ENCODE measurements at places on chromosomes 2 and 18. TPM values are rescaled to one million over a fixed set of nuclear protein-coding genes. Genes with fewer than 3 reads are reported as not detected.

DNA sequence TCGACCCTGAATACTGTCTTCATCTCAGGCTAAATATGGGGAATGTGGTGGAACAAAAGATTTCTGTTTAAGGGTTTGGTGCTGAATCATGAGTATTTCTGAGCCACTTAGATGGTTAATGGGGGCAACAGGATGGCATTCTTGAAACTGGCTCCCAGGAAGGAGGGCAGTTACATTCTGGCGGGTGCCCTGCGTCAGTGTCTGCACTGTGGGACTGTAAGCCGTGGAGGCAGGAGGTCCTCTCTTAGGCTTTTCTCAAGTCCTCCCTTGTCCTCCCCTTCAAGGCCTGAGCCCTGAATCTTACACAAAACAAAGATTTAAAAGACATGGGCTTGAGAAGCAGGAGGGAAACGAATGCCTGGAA, 45.7 kb downstream of the PSD4 start:
- H3K4me1 ChIP-seq = peaks cover 7% of the 10 kb centered on the region
- H3K36me3 ChIP-seq = no peaks in the 10 kb centered on the region
- no peak overlapping the region for H3K4me3 ChIP-seq
- no peak overlapping the region for H3K27ac ChIP-seq
- no peak for DNase-seq
- H3K27me3 ChIP-seq = peaks cover 5% of the 10 kb centered on the region

GRCh38 chr18:61833387-61833786, 59.4 kb downstream of the RNF152 start:
- H3K4me3 ChIP-seq = no peak overlapping the region
- H3K4me1 ChIP-seq = peaks cover 14% of the 10 kb centered on the region
- no peak overlapping the region for H3K27ac ChIP-seq
- peaks cover 26% of the 10 kb centered on the region for H3K27me3 ChIP-seq

GRCh38 chr18:5180254-5180653, 16.8 kb downstream of the AKAIN1 start:
- no peaks in the 10 kb centered on the region for H3K27me3 ChIP-seq
- H3K4me1 ChIP-seq = no peaks in the 10 kb centered on the region
- no peak overlapping the region for H3K4me3 ChIP-seq
- DNase-seq = no peak
- H3K36me3 ChIP-seq = no peaks in the 10 kb centered on the region
- H3K27ac ChIP-seq = no peak overlapping the region

AQP12A gene
- total RNA-seq = not detected

GRCh38 chr2:35938838-35939237, 416.7 kb upstream of the CRIM1 start:
- H3K27me3 ChIP-seq = peaks cover 1% of the 10 kb centered on the region
- H3K4me1 ChIP-seq = no peaks in the 10 kb centered on the region
- no peaks in the 10 kb centered on the region for H3K36me3 ChIP-seq
- no peak for DNase-seq
- H3K27ac ChIP-seq = no peak overlapping the region
- H3K4me3 ChIP-seq = no peak overlapping the region

- peaks cover 19% of the 10 kb centered on the region for H3K4me1 ChIP-seq
- no peak overlapping the region for H3K4me3 ChIP-seq
- H3K27ac ChIP-seq = no peak overlapping the region
- no peaks in the 10 kb centered on the region for H3K36me3 ChIP-seq
- no peak for DNase-seq
Observed at GRCh38 chr18:3442919-3443318, 7.1 kb upstream of the TGIF1 start.

PCARE gene
- total RNA-seq = not detected

AQP12B gene
- total RNA-seq = not detected

GRCh38 chr18:56142001-56142400, 496.4 kb downstream of the TXNL1 start:
- H3K27me3 ChIP-seq = no peaks in the 10 kb centered on the region
- H3K36me3 ChIP-seq = no peaks in the 10 kb centered on the region
- no peak for DNase-seq
- H3K27ac ChIP-seq = no peak overlapping the region
- H3K4me1 ChIP-seq = no peaks in the 10 kb centered on the region
- no peak overlapping the region for H3K4me3 ChIP-seq

DNA sequence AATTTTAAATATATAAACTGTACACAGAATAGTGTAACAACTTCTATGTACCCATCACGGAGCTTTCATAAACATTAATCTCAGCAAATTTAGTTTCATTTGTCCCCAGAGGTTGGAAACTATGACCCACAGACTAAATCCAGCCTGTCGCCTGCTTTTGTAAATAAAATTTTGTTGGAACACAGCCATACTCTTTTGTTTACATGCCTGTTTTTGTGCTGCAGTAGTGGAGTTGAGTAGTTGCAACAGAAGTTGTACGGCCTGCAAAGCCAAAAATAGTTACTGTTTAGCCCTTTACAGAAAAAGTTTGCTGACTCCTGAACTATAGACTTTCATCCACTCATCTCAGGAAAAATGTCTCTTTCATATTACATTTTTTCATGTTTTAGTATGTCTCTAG, 39.8 kb downstream of the RBM45 start:
- no peak overlapping the region for H3K4me3 ChIP-seq
- H3K36me3 ChIP-seq = no peaks in the 10 kb centered on the region
- H3K4me1 ChIP-seq = no peaks in the 10 kb centered on the region
- peaks cover 3% of the 10 kb centered on the region for H3K27me3 ChIP-seq

UGT1A5 gene
- not detected for total RNA-seq

BOD1L2 gene
- not detected for total RNA-seq

CFAP210 gene
- total RNA-seq = not detected

GRCh38 chr18:40032076-40032475, 1923.0 kb upstream of the PIK3C3 start:
- H3K27ac ChIP-seq = no peak overlapping the region
- H3K4me3 ChIP-seq = no peak overlapping the region
- no peaks in the 10 kb centered on the region for H3K36me3 ChIP-seq
- H3K27me3 ChIP-seq = no peaks in the 10 kb centered on the region

- H3K27ac ChIP-seq = no peak overlapping the region
- H3K4me1 ChIP-seq = no peaks in the 10 kb centered on the region
Observed at GRCh38 chr18:13159579-13159978, 59.0 kb upstream of the LDLRAD4 start.

- DNase-seq = no peak
- H3K36me3 ChIP-seq = no peaks in the 10 kb centered on the region
- no peaks in the 10 kb centered on the region for H3K27me3 ChIP-seq
- no peak overlapping the region for H3K27ac ChIP-seq
- no peak overlapping the region for H3K4me3 ChIP-seq
Observed at GRCh38 chr18:55861266-55861665, 273.3 kb upstream of the TCF4 start.

All from activated T-helper 2 cell treated with anti-CD3 and anti-CD28 coated beads, Interferon-gamma antibody, Interleukin-2, Interleukin-4, amounts not matched to agents 10 μg/mL and 5 μg/mL and 100 μg/mL, durations not matched to agents 14 hours and 24 hours and 36 hours (primary cell).